ENCODE measurements at places on chromosomes 16 and 17.

DNA sequence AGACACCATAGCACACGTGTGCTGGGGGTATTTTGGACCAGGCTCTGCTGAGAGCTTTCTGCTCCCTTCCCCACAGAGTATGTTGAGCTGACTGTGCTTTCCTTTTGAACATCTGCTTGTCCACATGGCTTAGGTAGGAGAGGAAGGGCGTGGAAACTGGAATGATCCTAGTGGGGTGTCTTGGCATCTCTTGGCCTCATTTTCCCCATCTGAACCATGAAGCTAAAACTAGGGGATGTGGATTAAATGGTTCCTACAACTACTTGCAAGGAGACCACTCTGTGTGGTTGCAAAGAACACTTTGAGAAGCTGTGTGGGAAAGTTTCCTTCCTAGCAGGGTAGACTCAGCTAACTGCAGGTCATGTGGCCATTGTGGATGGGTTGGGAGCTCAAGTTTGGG is 6.7 kb upstream of the NLRC5 start:
- no peak for DNase-seq

DNA sequence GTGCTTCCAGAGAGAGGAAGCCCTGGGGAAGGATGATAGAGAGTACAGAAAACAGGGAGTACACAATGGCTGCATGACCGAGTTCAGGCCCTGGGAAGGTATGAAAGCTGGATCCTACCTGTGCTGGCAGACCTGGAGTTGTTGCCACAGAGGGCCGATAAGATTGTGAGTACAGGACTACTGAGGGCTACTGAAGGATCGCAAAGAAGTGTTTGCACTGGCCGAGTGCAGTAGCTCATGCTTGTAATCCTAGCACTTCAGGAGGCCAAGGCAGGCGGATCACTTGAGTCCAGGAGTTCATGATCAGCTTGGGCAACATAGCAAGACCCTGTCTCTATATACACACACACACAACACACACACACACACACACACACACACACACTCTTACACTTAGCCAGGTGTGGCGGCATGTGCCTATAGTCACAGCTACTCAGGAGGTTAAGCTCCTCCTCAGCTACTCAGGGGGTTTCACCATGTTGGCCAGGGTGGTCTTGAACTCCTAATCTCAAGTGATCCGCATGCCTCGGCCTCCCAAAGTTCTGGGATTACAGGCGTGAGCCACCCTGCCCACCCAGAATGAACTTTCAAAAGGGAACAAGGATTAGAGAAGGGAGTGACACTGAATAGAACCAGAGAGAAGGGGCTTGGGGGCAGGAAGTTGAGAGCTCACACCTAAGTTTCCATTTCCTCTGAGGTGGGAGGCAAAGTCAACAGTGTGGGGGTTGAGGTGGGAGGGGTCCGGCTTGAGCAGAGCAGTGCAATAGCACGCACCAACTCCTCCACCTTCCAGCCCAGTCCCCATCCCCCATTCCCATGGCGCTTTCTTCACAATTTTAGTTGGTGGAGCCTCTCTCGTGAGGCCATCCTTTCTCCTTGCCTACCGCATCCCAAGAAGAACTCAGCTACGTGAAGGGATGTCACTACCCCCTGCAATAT is 7.5 kb downstream of the SCIMP start:
- DNase-seq, result no peak

GRCh38 chr17:1779571-1780131 is 17.8 kb downstream of the SERPINF1 start:
- DNase-seq, result peak; percentile 87

- no peak for DNase-seq
Measured at GRCh38 chr16:88782454-88783390, 2.3 kb downstream of the PIEZO1 start.

- no peak for DNase-seq
Measured at GRCh38 chr17:2283302-2283701, 20.3 kb downstream of the SMG6 start.
